ENCODE measurements at places on chromosomes 1 and 21.

DNA sequence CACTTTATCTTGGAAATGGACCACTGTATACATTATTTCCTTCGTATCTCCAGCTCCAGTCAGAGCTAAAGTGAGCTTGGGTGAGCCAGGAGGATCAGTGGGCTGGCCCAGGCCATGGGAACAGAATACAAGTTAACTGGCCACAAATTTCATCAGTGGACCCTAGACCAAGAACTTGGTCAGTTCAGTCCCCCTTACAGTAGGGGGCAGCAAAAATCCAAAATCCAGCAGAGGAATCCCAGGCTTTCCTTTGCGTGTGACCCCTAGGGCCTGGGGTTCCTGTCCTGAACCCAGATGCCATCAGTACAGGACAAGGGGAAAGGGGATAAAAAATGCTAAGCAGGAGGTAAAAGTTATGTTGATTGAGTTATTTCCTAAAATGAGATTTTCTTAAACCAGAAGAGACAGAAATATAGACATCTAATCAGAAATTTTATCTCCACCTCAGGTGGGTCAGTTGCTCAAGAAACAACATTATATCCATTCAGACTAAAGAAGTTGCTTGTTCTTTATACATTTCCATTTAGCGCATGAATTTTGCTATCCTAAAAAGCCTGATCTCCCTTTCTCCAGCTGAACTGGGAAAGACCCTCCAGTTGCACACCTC is 24.1 kb upstream of the LCE5A start:
- H3K27me3 ChIP-seq = no peaks in the 10 kb centered on the region
- no peaks in the 10 kb centered on the region for H3K4me1 ChIP-seq
- DNase-seq = peak; percentile 19
- no peak overlapping the region for H3K4me3 ChIP-seq
- no peaks in the 10 kb centered on the region for H3K36me3 ChIP-seq
- no peak overlapping the region for H3K27ac ChIP-seq

- no peak overlapping the region for H3K27ac ChIP-seq
- H3K36me3 ChIP-seq = no peaks in the 10 kb centered on the region
- H3K27me3 ChIP-seq = no peaks in the 10 kb centered on the region
- no peak overlapping the region for H3K4me3 ChIP-seq
These were observed 68.7 kb downstream of the TEX35 start for GRCh38 chr1:178581351-178582303.

DNA sequence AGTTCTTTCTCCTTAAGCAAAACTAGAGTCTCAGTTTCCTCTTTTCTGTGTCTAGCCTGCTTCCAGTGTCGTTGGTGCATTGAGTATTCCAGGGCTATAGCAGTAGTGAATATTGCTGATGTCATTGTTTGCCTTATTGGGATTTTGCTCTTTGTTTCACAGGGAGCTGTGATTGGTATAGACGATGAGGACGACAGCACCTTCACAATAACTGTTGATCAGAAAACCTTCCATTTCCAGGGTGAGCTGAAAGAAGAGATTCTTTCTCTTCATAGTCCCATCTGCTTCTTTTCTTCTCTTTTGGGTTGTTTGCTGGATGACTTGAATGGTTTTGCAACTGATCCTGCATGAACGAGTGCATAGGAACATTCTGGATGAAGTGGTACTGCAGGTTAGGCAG is 52.4 kb downstream of the OSBPL9 start:
- H3K27ac ChIP-seq = no peak overlapping the region
- H3K27me3 ChIP-seq = no peaks in the 10 kb centered on the region
- H3K4me3 ChIP-seq = no peak overlapping the region
- no peak for DNase-seq
- H3K4me1 ChIP-seq = peaks cover 9% of the 10 kb centered on the region

DNA sequence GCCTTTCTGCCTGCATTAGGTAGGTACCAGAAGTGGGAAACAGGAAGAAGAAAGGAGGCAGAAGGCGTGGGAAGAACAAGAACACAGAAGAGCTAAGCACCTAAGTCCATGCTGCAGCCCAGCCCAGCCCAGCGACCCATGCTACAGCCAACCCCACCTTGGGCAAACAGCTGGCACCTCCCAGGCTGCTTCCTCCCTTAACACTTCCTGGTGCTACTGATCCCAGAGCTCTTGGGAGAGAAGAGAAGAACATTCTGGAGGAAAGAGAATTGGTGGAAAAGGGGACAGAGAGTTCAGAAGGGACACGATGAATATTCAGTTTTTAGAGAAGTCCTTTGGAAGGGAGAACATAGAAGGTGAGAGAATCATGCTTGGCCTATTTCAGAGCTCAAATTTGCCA is 28.5 kb downstream of the PLEKHA6 start:
- DNase-seq = no peak
- H3K4me1 ChIP-seq = peaks cover 9% of the 10 kb centered on the region
- no peaks in the 10 kb centered on the region for H3K36me3 ChIP-seq
- no peaks in the 10 kb centered on the region for H3K27me3 ChIP-seq
- no peak overlapping the region for H3K27ac ChIP-seq
- H3K4me3 ChIP-seq = no peak overlapping the region

- H3K4me1 ChIP-seq = peaks cover 6% of the 10 kb centered on the region
- H3K36me3 ChIP-seq = no peaks in the 10 kb centered on the region
- DNase-seq = no peak
- no peaks in the 10 kb centered on the region for H3K27me3 ChIP-seq
These were observed 6.2 kb downstream of the DNMT3L start for GRCh38 chr21:44255511-44255981.

GRCh38 chr1:63148825-63149645 is 173.3 kb upstream of the FOXD3 start:
- peak; percentile 39 for DNase-seq
- no peaks in the 10 kb centered on the region for H3K36me3 ChIP-seq
- H3K4me1 ChIP-seq = no peaks in the 10 kb centered on the region
- no peak overlapping the region for H3K4me3 ChIP-seq

GRCh38 chr21:28298251-28298672 is 694.4 kb downstream of the LTN1 start:
- H3K27ac ChIP-seq = no peak overlapping the region
- no peaks in the 10 kb centered on the region for H3K4me1 ChIP-seq
- no peaks in the 10 kb centered on the region for H3K36me3 ChIP-seq
- DNase-seq = no peak
- no peak overlapping the region for H3K4me3 ChIP-seq

GRCh38 chr1:184025242-184025675 is 12.3 kb downstream of the COLGALT2 start:
- H3K36me3 ChIP-seq = no peaks in the 10 kb centered on the region
- no peak overlapping the region for H3K27ac ChIP-seq
- H3K4me3 ChIP-seq = no peak overlapping the region
- H3K4me1 ChIP-seq = no peaks in the 10 kb centered on the region

- peak overlapping the region; percentile 36 for H3K27ac ChIP-seq
- H3K27me3 ChIP-seq = no peaks in the 10 kb centered on the region
- H3K4me3 ChIP-seq = no peak overlapping the region
- DNase-seq = peak; percentile 14
- peaks cover 11% of the 10 kb centered on the region for H3K36me3 ChIP-seq
- peaks cover 31% of the 10 kb centered on the region for H3K4me1 ChIP-seq
These were observed 7.9 kb downstream of the ATP5IF1 start for GRCh38 chr1:28243685-28244311.

- no peaks in the 10 kb centered on the region for H3K27me3 ChIP-seq
- no peak for DNase-seq
- no peak overlapping the region for H3K4me3 ChIP-seq
- peaks cover 45% of the 10 kb centered on the region for H3K36me3 ChIP-seq
These were observed 10.3 kb downstream of the GAS5 start for GRCh38 chr1:173857363-173857917.

DNA sequence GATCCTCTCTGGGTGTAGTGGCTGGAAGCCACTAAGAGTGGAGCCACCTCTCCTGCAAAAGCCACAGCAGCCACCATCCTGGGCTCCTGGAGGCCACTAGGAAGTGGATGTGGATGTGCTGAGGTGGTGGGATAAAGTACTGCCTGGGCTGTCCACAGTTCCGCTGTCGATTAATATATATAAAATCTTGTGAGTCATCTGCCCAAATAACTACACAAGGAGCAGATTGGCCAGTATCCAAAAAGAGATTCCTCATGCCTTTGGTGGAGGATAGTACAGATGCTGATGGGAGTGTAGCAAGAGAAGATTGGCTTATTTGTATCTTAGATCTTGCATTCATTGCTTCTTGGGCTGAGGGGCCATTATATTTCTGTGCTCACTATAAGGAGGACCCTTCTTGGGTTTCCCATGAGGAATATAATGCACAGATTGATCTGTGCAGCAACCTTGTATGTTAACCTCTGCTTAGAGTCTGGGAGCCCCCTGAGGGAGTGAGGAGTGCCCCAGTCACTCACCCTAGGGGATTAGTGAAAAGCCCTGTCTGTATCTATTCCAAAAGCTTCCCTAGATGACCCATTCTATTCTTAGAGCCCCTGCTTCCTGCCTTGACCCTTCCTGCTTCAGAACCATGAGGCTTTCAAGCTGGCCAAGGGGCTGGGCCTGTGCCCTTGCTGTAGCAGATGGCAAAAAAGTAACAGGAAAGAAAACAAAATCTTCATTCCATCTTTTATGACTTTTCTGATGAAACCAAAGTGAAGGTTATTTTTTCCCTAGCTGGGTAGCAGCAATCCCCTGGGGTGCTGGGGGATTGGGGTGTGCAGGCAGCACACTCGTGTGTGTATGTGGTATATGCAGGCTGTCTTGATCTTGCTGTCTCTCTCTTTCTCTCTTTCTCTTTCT is 31.7 kb downstream of the RCSD1 start:
- H3K4me3 ChIP-seq = no peak overlapping the region

- H3K27me3 ChIP-seq = no peaks in the 10 kb centered on the region
- peaks cover 17% of the 10 kb centered on the region for H3K4me1 ChIP-seq
- no peak for DNase-seq
- no peak overlapping the region for H3K4me3 ChIP-seq
- no peaks in the 10 kb centered on the region for H3K36me3 ChIP-seq
These were observed 18.3 kb downstream of the PLEKHA6 start for GRCh38 chr1:204341380-204341779.

GRCh38 chr1:181503171-181503810 is 20.0 kb downstream of the CACNA1E start:
- H3K27me3 ChIP-seq = peaks cover 5% of the 10 kb centered on the region
- no peak overlapping the region for H3K4me3 ChIP-seq
- no peaks in the 10 kb centered on the region for H3K4me1 ChIP-seq
- no peak overlapping the region for H3K27ac ChIP-seq
- no peaks in the 10 kb centered on the region for H3K36me3 ChIP-seq

DNA sequence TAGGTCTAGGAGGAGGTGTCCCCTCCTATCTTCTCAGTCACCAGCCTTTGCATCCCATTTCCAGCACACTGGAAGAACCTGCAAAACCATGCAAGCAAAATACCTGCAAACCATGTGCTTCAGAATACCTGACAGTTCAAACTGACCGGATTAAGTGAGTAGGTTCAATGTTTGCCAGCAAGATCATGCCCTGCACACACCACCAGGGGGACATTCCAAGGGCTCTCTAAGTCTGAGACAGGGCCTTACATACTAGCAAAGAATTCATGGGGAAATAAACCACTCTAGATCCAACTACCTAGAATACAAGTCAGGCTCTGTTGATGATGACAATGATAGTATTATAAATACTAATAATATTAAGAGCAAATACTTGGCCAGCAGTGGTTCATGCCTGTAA is 27.6 kb downstream of the INPP5B start:
- peak; percentile 68 for DNase-seq
- no peaks in the 10 kb centered on the region for H3K27me3 ChIP-seq

DNA sequence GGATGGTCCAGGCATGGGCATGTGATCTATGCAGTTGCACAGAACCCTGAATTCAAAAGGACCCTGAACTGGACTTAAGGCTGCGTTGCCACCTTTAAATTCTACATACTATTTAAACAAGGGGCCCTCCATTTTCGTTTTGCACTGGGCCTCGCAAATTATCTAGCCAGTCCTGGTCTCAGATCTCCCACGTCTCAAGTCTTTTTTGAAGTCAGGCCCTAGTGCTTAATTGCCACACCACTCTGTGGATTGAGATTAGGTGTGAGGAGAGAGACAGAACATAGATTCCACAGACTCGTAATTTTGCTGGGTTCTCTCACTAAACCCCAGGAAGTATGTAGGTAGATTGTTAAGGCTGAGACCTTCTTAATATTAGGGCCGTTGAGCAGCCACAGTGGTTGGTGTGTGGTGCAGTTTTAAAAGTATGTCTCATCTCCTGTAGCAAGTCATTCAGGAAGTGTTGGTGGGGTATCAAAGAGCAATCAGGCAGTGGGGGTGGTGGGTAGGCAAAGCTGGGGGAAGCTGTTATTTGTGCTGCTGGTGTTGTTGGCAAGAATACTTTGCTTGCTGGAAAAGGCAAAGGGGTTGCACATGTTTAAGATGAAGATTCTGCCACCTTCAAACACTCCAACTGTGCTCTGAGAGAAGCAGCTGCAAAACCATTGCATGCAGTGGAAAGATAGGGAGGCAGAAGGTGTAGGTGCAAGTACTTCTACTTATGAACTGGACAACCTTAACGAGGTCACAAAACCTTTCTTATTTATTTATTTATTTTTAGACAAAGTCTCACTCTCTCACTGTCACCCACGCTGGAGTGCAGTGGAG is 11.2 kb downstream of the CD84 start:
- H3K4me3 ChIP-seq = peak overlapping the region; percentile 40
- no peak overlapping the region for H3K27ac ChIP-seq
- DNase-seq = peak; percentile 87
- peaks cover 3% of the 10 kb centered on the region for H3K27me3 ChIP-seq
- peaks cover 7% of the 10 kb centered on the region for H3K36me3 ChIP-seq

DNA sequence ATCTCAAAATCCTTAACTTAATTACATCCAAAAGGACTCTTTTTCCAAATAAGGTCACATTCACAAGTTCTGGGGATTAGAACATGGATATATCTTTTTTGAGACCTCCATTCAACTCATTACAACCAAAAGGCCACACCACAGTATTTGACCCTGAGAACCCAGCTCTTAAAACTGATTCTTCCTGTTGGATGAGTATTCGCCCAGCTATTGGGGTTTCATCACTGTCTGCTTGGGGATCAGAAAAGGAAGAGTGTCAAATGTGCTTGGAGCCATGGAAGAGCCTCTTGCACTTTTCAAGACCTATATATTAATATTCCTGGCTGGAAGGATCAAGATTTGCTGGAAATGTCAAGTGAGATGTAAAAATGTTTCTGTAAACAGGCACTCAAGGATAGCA is 5.4 kb upstream of the TINAGL1 start:
- H3K4me1 ChIP-seq = peaks cover 24% of the 10 kb centered on the region
- no peak overlapping the region for H3K27ac ChIP-seq
- no peaks in the 10 kb centered on the region for H3K36me3 ChIP-seq
- no peak overlapping the region for H3K4me3 ChIP-seq
- no peak for DNase-seq
- H3K27me3 ChIP-seq = no peaks in the 10 kb centered on the region

- peaks cover 52% of the 10 kb centered on the region for H3K4me1 ChIP-seq
- H3K27me3 ChIP-seq = no peaks in the 10 kb centered on the region
- H3K36me3 ChIP-seq = peaks cover 25% of the 10 kb centered on the region
- peak within 1 kb of the TSS; percentile 72 for H3K4me3 ChIP-seq
- peak; percentile 81 for DNase-seq
These were observed at the start of gene TNFRSF14 for GRCh38 chr1:2556277-2556677. TSS of gene TNFRSF14 (plus strand) at chr1:2556371. CDS start at chr1:2556665, 294 bp downstream.

- no peaks in the 10 kb centered on the region for H3K36me3 ChIP-seq
- peaks cover 2% of the 10 kb centered on the region for H3K27me3 ChIP-seq
- H3K4me3 ChIP-seq = no peak overlapping the region
These were observed 620.1 kb downstream of the AJAP1 start for GRCh38 chr1:5274527-5274926.

DNA sequence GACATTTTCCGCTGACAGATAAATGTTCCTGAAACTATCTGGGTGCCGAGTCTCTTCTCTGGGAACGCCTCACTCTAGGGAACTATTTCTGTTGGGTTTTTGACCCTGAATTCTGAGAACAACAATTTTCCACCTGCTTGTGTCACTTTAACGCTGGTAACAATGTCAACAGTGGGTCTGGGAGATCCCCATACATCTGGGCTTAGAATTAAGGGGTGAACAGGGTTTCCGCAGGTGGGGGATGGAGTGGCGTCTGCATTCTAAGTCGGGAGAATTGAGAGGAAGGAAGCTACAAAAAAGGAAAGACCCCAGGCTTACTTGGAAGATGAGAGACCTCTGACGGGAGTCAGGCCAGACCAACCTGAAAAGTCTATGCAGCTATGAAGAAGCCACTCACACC is 8.7 kb downstream of the CD247 start:
- H3K4me1 ChIP-seq = no peaks in the 10 kb centered on the region
- H3K27me3 ChIP-seq = no peaks in the 10 kb centered on the region
- no peak overlapping the region for H3K27ac ChIP-seq
- DNase-seq = no peak

Data from common myeloid progenitor, CD34-positive (primary cell).